ENCODE measurements at places on chromosomes 11 and 22. TPM values are rescaled to one million over a fixed set of nuclear protein-coding genes. Genes with fewer than 3 reads are reported as not detected.

SPON1 gene
- total RNA-seq = 3.8 TPM

NDUFA6 gene
- total RNA-seq = 73.5 TPM

SLC5A1 gene
- total RNA-seq = not detected

DNA sequence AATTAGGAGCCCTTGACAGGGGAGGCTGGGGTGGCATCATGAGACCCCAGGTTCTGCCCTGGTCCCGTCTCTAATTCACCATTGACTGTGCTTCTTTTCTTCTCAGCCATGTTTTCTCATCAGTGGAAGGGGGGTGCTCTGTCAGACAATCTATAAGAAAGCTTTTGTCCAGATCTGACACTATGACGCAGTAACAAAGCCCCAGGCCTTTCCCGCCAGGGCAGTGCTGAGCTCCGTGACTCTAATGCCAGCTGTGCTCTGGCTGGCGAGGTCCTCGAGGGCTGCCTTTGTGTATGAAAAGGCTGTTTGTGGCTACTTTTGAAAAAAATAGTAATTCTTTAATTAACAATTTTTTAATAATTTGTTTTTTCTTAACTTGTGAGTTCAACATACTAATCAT, 3.2 kb downstream of the CD6 start:
- DNase-seq = peak; percentile 36

GRCh38 chr11:119571311-119571710, 148.3 kb upstream of the THY1 start:
- DNase-seq = no peak

- DNase-seq = no peak
These were observed 37.5 kb upstream of the GAL start for GRCh38 chr11:68646832-68647231.

DNA sequence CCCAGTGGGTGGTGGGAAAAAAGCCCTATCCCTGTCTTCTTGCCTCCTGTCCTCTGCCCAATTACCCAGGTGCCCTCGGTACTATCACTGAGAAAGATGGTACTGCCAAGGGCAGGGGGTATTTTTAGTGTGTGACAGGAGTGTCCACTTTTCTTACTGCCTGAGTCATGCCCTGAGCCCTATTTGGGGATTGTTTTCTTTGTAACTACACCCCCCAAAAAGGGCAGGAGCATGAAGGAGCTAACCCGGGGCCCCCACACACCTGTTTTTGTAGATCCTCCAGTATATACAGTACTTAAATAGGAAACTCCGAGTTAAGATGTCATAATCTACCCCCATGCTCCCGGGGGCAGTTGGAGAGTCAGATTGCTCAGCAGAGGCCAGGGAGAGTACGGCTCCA, 3.8 kb downstream of the SMTNL1 start:
- no peak for DNase-seq

All from activated naive CD8-positive, alpha-beta T cell treated with anti-CD3 and anti-CD28 coated beads, Interleukin-2, amount 10 ng/mL, durations not matched to agents 7 days and 5 days (primary cell).